COLO829 (cell line): ENCODE measurements at places on chromosomes 4 and X.

GRCh38 chr4:81606801-81607501 is 135.2 kb upstream of the RASGEF1B start:
- DNase-seq, result no peak

DNA sequence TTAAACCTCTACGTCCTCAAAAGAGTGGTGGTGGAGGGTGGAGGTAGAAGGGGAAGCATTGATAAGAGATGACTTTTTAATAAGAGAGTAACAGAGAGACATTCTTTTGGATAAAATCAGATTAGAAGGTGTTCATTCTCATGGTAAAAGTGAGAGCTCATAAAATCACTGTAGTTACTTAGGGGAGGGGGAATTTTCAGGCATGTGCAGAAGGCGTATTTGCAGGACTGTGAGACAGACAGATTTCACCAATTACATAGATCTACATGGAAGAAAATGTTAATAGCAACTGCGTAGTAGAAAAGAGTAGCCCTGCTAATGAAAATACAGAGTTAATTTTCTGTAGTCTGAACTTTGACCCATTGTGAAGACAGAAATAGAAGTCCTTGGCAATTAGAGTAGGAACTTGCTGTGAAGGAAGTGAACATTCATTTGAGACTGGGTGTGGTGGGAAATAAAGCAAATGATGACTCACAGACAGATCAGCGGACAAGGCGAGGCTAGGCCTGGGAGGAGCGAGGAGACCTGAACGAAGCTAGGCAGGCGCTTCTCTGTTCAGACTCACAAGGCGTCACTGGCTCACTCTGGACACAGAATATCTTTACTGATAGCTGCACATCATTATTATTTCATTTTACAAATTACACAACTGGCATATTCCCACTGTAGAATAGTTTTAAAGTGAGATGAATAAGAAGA is 57.2 kb upstream of the FAM9C start:
- DNase-seq, result peak; percentile 86

DNA sequence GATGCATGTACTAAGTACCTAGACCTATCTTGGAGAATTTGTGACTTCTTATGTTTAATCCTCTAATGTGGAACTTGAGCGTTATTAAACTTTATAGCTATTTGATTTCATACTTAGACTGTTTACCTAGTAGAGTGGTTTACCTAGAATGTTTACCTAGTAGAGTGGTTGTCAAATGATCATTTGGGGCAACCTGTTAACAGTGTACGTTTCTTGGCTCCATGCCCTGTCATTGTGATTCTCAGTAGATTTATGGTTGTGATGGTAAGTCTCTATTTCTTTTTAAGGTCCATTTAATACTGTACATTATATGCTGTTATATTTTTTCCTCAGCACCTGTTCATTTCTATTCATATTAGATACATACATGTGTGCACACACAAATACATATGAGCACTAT is 233.0 kb upstream of the MAD2L1 start:
- no peak for DNase-seq

GRCh38 chr4:3402491-3403347 is 39.0 kb upstream of the HGFAC start:
- no peak for DNase-seq

- DNase-seq, result no peak
These were observed 37.4 kb downstream of the CXorf58 start for GRCh38 chrX:23945206-23945605.

- DNase-seq, result no peak
These were observed 455.5 kb downstream of the STIM2 start for GRCh38 chr4:27316176-27316575.

GRCh38 chr4:118716304-118716703 is 31.1 kb downstream of the METTL14 start:
- no peak for DNase-seq

DNA sequence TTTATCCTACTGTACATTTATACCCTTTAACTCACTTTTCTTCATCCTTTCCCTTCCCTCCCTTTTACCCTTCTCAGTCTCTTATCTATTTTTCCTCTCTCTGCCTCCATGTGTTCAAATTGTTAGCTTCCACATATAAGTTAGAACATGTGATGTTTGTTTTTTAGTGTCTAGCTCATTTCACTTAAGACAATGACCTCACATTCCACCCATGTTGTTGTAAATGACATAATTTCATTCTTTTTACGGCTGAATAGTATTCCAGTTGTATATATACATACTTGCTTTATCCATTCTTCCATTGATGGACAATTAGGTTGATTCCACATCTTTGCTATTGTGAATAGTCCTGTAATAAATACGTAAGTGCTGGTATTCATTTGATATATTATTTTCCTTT is 7.3 kb upstream of the CXCL3 start:
- no peak for DNase-seq

DNA sequence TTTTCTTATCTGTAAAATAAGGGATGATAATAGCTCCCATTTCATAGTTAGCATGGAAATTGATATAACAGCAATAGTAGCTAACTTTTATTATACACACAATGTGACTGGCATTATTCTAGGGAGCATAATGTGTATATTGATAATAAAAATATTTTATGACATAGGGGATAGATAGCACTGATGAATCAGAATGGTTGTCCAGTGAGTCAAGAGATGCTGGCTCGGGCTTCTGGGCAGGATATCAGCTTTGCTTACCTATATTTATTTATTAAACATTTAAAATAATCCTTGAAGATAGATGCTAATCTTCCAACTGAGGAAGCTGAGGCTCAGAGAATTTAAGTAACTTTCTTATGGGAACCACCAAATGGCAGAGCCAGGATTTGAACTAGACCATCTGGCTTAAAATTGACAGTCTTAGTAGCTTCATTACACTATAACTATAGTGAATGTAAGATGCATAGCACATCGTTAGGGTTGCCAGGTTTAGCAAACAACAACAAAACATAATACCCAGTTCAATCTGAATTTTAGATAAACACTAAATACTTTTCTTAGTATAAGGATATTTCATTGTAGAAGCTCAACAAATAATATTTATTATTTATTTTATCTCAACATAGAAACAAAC is 2.7 kb downstream of the AFP start:
- DNase-seq, result no peak
